GOT3 (cell line): ENCODE measurements at places on chromosomes 7 and 10.

DNA sequence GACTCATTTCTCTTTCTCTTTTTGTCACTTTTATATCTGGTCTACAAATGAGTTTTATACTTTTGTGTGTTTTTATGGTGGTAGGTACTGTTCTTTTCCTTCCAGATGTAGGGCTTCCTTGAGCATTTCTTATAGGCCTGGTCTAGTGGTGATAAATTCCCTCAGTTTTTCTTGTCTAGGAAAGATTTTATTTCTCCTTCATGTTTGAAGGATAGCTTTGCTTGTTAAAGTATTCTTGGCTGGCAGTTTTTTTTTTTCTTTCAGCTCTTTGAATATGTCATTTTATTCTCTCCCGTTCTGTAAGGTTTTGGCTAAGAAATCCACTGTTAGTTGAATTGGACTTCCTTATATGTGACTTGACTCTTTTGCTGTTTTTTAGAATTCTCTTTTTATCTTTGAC, 292.7 kb downstream of the RPS24 start:
- DNase-seq = no peak

DNA sequence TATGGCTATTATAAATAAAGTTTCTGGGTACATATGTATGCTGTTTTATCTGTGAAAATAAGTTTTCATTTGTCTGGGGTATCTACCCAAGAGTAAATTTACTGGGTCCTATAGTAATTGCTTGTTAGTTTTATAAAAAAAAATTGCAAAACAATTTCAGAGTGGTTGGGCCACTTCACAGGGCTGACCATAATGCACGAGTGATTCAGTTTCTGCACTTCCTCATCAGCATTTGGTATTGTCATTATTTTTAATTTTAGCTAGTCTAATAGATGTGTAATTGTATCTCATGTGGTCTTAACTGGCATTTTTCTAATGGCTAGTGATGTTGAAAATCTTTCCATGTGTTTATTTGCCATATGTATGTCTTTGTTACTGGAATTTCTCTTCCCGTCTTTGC, 452.4 kb upstream of the AKR1E2 start:
- no peak for DNase-seq

DNA sequence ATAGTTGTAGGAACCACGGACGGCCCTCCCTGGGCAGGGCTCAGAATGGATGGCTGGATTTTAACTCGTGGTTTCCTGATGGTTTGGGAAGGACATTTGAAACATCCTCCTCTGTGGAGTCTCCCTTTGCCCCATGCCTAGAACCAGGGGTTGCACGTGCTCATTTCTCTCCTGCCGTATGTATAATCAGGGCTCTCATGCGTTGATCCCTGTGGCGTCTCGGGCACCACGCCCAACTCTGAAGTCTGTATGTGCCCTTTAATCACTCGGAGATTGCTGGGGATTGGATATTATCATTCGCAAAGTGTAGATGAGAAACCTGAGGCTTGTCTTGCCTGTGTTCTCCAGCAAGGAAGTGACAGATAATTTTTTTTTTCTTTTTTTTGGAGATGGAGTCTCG, 257.1 kb downstream of the CAMK1D start:
- no peak for DNase-seq

DNA sequence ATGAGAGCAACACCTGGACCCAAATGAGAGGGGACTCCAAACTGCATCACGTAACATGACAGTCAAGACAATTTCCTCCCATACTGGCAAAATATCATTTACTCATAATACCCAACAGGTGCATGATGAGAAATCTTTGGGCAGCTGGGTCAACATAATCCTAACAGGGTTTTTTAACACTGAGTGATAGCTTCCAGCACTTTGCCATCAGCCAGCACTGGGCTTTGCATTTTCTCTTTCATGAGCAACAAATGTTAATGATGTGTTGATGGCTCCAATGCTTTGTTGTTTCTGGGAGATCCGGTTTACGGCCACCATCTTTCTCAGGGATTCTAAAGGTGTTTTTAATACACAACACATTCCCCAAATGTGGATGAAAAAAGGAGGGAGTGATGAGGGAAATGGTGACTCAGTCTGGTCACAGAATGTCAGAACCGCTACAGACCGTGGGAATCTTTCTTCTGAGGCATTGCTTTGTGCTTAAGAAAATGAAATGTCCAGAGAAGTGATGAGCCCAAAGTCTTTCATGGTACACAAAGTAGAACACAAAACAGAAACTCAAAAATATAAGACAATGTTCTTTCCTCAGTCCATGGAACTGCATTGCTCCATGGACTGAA, 705.7 kb upstream of the IGFBP3 start:
- no peak for DNase-seq
